ENCODE measurements at places on chromosomes 16 and 17.
A peak's percentile ranks its signal among the peaks of the same experiment; 100 is the strongest.

DNA sequence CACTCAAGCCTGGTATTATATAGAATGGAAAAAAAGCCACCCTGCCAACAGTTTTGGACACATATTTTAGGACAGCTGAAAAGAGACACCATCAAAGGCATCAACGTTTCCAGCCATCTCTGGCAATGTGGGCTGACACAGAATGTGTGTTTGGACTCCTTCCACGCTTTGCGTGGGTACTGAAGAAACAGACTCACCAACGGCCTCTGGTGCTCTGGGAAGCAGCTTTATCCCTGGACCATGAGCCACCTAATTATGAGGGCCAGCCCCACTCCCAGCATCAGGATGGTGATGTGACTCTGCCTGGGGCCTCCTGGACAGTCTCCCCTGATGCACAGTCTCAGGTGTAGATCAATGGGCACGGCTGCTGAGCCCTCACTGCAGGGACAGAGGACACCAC, 27.9 kb downstream of the CCDC57 start:
- no peak for DNase-seq

DNA sequence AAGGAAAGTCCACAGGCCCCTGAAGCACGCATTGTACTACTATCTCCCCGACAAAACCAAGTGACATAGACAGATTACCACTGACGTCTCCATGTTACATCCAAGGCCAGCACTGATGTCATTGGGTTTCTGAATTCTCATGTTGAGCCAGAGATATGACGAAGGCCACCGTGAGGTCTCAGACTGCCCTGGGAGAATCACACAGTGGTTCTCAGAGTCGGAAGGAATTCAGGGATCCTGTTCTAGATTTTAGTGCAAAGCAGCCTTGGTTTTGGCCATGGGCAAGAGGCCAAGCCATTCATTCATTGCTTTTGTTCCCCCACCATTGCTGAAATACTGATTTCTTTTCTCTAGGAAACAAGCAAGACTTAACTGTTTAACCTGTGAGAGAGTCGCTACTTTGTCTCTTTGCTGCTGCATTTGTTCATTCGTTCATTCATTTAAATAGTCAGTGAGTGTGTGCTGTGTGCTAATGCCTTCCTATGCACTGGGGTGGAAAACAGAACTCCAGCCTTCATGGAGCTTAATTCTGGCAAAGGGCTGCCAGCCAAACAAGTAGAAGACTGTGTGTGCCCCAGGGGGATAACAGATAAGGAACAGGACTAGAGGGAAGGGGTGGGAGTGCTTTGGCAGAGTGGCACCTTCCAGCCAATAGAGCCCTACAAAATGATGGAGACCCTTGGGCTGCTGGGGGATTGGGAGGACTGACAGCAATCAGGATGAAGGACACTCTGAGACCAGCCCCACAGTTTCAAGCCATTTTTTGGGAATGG, 222.3 kb downstream of the MSI2 start:
- no peak for DNase-seq

DNA sequence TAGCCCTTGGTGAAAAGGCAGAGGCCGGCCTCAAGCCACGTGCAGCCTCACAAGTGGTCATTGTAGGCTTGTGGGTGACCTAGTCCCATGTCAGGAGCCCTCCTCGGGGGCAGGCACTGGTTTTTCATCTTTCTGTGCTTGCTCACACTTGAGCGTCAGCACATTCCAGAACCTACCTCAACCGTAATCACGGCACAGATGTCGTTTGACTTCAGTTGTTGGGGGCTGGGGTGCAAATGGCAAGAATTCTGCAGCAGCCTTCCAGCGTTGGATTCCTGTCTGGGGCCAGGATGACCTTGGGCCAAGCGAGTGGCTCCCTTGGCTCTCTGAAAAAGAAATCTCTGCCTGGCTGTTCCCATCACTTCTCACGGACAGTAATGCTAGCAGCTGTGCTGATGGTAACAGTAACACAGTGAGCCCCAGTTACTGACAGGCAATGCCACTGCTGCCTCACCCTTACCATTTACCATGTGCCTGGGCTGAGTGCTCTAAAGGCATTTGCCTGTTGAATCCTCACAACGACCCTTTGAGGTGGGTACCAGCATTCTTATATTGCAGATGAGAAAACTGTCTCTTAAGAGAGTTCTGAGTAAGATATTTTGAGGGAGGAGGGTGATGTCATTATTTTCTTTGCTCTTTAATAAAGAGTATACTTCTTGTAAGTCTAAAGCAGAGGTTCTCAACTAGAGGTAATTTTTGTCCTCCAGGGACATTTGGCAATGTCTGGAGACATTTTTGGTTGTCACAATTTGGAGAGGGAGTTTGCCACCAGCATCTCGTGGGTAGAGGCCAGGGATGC, 46.5 kb downstream of the KSR1 start:
- DNase-seq = peak; percentile 80

DNA sequence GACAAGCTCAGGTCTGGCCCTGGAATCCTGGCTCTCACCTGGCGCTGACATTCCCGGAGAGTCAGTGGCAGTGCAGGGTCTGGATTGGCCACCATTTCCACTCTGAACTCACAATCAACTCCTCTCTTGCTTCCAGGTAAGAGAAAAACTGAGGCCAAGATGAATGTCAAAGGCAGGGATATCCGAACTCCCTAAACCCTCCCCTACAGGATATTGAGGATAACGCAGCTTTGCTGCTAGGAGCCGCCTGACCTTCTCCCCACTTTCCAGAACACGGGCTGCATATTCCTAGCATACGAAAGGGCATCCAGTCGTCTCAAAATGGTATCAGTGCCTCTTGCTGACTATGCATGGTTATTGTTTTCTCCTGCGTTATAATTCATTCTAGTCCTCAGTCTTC, 473.4 kb downstream of the SOX9 start:
- DNase-seq = no peak

GRCh38 chr16:57532266-57532625, 4.1 kb downstream of the CCDC102A start:
- no peak for DNase-seq

DNA sequence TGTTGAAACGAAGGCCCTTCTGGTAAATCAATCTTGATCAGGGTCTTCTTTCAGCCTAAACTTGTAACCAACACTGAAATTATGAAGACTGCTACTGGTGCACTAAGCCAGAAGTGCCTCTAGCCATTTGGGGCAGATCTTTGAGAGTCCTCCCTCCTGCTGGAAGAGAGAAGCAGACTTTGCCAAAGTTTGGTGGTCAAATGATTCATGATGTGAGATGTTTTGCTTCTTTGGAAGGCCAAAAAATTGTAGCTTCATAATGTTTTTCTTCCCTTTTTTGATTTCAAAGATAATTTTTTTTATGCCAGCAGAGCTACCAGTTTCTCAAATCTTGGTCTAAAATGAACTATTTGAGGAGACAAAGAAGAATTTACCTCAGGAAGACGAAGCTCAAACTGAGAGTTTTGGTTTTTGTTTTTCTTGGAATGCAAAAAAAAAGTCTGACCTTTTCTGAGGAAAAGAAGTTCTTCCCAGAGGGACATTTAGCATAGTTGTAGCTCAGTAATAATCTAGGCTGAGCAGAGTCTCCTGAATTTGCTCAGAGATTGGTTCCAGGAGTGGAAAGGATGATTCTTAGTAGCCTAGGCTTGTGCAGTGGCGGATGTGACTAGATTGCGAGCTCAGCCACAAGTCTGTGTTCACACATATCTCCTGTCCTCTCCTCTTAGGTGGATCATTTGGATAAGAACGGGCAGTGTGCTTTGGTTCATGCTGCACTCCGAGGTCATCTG, 50.9 kb downstream of the CYB561 start:
- peak; percentile 64 for DNase-seq

GRCh38 chr16:67677712-67678111, 11.1 kb downstream of the C16orf86 start:
- no peak for DNase-seq

DNA sequence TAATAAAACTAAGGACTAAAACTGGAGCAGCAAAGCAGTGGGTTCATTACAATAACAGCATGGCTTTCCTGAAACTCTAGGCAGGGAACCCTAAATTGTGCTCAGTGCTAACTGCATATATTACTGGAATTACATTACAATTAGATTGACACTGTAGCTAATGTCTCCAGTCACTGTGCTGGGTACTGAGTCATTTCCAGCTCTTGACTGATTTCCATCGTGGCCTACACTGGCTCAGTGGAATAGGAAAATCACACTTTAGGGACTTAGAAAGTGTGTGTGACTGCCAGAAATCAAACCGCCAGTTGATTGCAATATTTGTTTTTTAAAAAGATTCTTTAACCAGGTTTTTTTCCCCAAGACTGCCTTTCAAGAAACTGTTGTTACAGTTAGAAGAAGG, 1447.4 kb upstream of the GOT2 start:
- no peak for DNase-seq

- no peak for DNase-seq
Measured at GRCh38 chr16:20904507-20905081, 4.0 kb downstream of the LYRM1 start.
